ENCODE measurements at places on chromosomes 5 and 9. TPM values are rescaled to one million over a fixed set of nuclear protein-coding genes. Genes with fewer than 3 reads are reported as not detected.

GRCh38 chr5:8683496-8683895 lies 814.5 kb downstream of the MTRR start:
- no peak for DNase-seq

- no peak for DNase-seq
Measured at GRCh38 chr5:72324189-72324825, 4.1 kb downstream of the PTCD2 start.

DNA sequence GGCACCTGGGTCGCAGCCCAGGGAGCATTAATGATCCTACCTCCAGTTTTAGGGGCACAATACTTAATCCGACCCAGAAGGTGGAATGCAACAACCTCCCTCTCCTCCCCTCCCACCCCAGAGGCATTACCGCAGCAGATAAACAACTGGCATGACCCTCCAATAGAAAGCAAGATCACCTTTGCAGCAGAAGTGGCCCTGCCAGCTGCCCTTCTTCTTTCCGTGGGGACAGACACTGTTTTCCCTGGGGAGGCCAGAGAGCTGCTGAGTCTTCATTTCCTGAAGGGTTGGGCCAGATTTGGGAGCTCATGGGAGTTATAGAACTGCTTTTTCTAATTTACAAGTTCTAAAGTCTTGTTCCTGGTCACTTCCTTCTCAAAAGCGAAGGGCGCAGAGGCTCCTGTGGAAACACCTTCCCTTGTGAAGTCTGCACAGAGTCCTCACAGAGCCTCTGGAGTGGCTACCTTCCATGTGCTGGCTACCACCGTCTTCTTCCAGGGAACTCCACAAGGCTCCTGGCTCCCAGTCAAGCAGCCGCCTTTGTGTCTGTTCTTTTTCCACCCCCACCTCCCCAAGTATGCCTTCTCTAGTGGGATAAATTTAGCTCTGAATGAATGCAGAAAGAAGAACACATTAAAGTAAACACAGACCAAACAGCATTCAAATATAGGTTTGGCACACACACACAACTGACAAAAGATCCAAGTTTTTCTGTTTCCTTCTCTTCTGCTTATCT lies 8.0 kb upstream of the PALM2AKAP2 start:
- DNase-seq = peak; percentile 74

DNA sequence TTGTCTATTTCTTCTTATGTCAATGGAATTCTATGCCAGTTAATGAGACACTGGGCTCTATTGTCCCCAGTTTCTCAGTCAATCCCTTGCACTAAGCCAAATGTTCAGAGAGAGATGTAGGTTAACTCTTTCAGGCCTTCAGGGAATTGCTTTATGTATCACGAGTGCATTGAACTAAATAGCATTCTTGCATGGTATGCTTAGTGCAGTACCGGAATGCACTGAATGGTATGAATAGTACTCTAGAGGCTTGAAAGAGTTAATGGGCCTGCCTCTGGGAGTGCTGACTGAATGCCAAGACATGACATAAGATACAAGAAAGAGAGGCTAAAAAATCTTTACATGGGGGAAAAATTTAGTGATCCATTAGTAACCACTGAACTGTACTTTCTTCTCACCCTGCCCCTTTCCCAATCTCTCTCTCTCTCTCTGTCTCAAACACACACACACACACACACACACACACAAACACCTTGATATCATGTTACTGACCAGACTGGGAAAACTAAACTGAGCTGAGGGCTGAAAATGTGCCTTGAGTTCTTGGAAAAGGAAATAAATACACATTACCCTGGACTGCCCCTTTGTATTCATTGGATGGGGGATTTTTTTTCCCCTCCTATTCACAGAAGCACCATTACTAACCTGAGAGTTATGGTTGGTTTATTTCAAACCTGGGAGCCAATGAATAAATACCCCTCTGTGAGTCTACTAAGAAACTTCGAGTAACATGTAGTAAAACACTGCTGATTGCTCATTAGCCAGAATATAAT lies 35.4 kb upstream of the TMC1 start:
- DNase-seq = no peak

DNA sequence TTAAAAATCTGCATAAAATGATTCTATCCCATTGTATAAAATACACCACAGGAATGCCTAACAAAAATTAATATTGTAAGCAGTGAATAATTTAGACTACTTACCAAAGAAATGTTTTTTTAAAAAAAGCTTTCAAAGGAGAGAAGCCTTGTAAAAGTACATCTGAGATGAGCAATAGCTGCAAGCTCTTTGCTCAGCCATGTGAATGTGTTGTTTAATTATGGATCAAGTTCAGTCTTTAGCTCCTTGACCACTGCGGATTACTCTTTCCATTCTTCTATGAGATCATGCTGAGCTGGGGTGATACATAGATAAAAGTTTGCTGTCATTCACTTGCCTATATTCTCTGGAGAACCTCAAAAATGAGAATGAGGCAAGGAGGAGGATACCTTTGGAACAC lies 782.4 kb upstream of the ZNF608 start:
- no peak for DNase-seq

DNA sequence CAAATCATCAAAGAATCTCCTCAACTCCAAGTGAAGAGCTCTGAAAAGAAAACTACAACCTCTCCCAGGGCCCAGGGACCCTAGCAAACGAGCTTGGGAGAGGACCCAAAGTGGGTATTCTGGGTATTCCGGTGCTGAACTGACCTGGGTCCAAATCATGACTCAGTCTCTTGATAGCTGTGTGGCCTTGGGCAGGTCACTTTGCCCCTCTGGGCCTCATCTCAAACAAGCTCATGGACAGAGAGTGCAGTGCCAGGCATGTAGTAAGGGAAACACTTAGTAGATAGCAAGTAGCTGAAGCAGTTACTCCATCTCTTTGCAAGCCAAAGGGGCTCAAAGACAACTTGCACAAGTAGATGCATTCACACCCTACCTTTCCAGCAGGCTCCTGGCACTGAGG lies 12.4 kb downstream of the ACSL6 start:
- DNase-seq = no peak

DNA sequence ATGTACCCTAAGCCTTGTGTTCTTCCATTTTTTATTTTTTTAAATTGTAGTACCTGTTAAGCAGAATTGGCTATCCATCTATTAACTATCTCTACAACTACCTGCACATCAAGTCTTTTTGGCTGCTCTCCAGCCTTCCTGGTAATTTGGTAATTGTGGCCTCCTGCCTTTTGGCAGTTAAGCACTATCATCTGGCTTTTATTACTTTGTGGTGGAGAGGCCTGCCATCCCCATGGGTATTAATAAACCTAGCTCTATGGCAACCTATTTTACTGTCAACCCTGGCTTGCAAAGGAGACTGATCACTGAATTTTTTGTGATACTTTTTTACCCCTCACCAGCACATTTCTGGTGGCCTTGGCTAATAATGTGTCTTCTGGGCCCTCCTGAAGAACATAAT lies 20.5 kb downstream of the SELENOP start:
- DNase-seq = no peak

- no peak for DNase-seq
Measured at GRCh38 chr5:140148508-140148907, 22.8 kb downstream of the IGIP start.

GRCh38 chr9:7246917-7247522 lies 489.2 kb downstream of the KDM4C start:
- DNase-seq = no peak

DNA sequence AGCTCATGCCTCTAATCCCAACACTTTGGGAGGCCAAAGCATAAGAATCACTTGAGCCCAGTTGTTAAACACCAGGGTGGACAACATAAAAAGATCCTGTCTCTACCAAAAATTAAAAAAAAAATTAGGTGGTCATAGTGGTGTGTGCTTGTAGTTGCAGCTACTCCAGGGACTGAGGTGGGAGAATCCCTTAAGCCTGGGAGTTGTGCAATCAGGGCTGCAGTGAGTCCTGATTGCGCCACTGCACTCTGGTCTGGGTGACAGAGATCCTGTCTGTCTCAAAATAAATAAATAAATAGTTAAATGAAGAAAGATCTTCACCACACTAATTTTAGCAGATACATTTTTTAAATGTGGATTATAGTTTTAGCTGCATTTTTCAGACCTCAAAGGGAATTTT lies 433.2 kb downstream of the MAT2B start:
- no peak for DNase-seq

- DNase-seq = no peak
Measured at GRCh38 chr5:33592245-33592644, 151.5 kb downstream of the TARS1 start.

DNA sequence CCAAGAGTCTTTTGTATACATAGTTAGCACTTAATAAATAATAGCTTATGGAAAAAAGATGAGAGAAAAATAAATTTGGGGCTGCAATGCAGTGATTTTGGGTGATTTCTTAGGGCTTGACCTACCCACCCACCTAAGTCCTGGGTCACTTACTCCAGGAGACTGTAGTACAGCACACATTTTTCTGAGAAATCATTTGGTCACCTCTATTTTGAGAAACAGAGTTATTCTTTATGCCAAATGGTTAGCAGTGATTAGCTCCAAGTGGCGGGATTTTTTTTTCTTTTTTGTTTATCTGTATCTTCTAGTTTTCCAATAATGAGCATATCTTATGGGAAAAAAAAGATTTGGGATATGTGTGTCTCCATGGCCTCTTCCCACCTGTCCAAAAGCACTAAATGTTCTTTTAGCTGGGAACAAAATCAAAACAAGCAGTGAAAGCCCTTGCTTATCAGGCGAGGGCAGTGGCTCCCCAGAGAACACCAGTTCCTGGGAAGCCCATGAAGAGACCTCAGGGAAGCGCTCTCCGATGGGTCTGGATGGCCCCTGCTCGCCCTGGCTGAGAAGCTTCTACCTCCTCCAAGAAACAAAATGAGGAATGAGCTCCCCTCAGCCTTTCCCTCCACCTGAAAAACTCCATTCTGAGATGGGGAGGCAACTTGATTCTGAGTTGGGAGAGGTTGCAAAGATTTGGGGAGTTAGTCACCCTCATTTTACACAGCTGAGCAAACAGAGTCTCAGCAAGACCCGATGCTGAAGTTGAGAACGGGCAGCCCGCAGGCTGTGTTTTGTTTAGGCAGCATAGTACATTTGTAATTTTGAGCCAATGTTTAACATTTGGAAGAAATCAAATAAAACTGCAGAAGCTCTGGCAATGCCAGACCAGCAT lies 69.9 kb downstream of the CYFIP2 start:
- no peak for DNase-seq

DNA sequence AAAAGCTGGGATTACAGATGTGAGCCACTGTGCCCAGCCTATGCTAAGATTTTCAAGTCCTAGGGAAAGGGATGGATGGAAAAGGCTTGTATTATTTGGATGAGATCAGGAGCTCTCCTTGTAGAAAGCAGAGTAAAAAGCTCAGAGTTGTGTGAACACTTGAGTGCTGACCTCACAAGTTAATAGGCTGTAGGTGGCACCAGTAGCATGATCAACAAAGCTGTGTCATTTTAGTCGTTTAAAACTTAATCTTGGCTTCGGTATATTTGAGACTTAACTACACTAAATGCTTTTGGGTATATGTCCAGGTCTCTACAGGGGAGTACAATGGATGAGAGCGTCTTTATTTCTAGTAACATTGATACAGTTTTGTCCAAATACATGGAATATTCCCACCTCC lies 264.2 kb downstream of the TMEM38B start:
- no peak for DNase-seq

GRCh38 chr9:113311961-113312360 lies 8.8 kb upstream of the RNF183 start:
- no peak for DNase-seq

DNA sequence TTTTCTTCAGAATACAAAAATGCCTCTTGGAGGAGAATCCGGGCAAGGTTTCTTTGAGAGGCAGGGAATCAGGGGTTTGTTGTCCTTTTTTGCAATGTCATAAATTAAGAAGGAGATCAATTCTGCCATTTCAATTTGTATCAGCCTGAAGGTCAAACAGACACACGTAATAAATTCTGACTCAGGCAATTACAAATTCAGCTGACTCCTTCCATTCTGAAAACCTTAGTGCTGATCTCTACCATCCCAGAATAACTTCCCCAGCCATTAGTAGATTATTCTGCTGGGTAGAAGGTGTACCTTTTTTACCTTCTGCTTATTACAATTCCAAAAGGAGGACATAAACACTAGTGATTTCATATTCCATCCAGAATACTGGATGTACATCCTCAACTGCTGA lies 516.6 kb downstream of the AGTPBP1 start:
- DNase-seq = no peak

- DNase-seq = no peak
Measured at GRCh38 chr9:115850548-115851304, 302.9 kb upstream of the PAPPA start.

GRCh38 chr9:13920557-13920956 lies 393.4 kb downstream of the NFIB start:
- no peak for DNase-seq

- no peak for DNase-seq
Measured at GRCh38 chr5:119019501-119019900, 31.2 kb upstream of the DTWD2 start.

GRCh38 chr9:114461468-114461867 lies 43.8 kb downstream of the WHRN start:
- DNase-seq = no peak

Gene C7
- total RNA-seq = 346 TPM

Gene FGD3
- 3.0 TPM for total RNA-seq

Gene TYRP1
- 57.4 TPM for total RNA-seq

Gene ENC1
- 3.7 TPM for total RNA-seq

Gene PIP5K1B
- 60.6 TPM for total RNA-seq

Gene SLC46A2
- not detected for total RNA-seq

Gene IFNA2
- total RNA-seq = not detected

Gene HAVCR1
- total RNA-seq = not detected

Gene GNG10
- 28.8 TPM for total RNA-seq

Gene C5orf15
- 34.1 TPM for total RNA-seq

Gene KCNV2
- not detected for total RNA-seq

All from Right ventricle myocardium inferior (tissue), 1 donor.